ENCODE measurements at places on chromosomes 3 and 15.

GRCh38 chr3:61200270-61200669 is 51.0 kb downstream of the FHIT start:
- DNase-seq, result no peak

- DNase-seq, result no peak
Measured at GRCh38 chr15:29736744-29737020, 85.6 kb downstream of the TJP1 start.

GRCh38 chr3:4889896-4890295 is 89.3 kb upstream of the BHLHE40 start:
- no peak for DNase-seq

DNA sequence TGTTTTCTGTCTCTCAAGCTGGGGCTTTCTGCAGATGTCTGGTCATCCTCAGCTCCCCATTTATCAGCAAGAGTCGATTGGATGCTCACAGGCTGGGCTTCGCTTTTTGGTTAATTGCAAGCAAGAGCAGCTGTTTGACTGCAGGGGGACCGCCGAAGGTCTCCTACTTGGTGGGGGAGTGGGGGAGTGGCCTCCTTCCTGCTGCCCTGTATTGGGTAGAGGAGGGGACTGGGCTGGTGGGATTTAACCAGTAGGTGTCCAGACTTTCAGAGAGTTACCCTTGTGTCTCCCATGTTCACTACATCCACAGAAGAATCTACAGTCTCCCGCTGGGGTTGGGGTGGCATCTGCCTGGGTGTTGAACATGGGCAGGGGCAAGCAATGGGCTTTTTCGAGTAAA is 78.7 kb downstream of the PLXNA1 start:
- no peak for DNase-seq

DNA sequence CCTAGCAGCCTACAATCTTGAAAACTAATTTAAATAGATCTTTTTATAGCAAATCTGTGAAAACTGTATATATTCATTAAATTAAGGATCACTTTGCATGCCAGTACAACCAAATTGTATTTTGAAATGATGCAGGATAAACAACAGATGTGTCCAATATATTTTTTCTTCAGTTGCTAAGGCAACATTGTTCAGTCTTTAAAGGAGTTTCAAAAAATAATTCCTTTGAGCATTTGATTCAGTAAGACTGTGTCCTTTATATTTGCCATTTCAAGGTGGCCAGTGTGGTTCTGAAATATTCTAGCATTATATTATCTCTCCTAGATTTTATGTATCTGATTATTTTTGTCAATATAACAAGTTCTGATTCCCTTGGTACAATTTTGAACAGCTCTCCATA is 254.7 kb downstream of the PLOD2 start:
- no peak for DNase-seq

GRCh38 chr3:73094129-73094528 is 32.7 kb downstream of the EBLN2 start:
- no peak for DNase-seq

DNA sequence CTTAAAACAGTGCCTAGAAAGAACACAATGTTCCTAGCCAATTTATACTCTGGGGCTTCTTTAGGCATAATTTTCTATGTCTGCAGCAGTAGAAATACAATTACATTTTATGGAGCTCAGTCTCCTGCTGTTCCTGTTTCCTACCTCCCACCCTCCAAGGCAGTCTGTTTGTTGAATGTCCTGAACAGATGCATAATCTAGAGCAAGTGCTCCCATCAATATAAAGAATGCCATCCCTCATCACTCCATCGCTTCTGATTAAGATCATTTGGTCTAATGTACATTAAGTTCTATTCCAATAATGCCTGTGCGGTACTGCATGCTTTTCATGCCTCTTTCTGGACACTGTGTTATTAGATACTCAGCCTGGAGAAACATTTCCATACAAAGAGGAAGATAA is 869.8 kb upstream of the CFAP20DC start:
- no peak for DNase-seq

DNA sequence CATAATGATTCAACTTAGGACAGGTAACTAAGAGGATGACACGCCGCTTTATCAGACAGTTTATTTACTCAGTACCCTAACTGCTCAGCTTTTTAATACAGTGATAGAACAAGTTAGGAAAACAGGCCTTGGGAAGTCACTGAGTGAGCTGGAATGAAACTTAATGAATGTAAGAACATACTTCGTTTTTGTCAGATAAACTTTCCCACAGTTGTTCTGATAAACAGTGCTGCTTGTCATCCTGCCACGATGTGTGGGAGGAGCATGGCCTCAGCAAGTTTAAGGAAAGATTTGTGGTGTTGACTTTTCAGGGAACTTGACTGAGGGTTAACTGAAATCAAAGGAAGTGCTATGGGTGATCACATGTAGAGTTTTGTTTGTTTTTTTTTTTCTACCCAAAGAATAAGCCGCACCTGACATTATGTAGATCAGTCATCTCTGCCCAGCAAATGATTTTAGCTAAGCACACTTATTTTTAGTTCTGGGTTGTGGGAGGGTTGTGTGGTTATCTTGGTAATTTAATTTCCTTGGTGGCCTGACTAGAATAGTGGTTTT is 5.6 kb upstream of the P2RY14 start:
- DNase-seq, result no peak

GRCh38 chr3:150107429-150108175 is 136.9 kb upstream of the PFN2 start:
- no peak for DNase-seq

DNA sequence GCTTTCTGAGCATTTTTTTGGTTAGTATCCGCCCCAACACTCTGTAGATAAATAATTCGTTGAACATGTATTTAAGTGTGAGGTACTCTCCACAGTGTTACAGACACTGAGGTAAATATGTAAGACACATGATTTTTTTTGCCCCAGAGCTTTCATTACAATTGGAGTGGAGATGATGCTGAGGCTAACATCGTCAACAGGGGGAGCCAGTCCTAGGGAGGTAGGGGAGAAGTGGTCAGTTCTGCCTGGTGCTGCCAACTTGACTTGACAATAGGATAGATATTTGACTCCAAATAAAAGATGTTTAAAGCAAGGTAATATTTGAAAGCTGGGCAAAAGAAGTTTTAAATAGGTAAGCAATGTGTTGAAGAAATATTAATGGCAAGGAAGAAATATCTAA is 295.7 kb downstream of the UNC13C start:
- no peak for DNase-seq

GRCh38 chr3:72682936-72683452 is 165.3 kb downstream of the SHQ1 start:
- DNase-seq, result no peak

- no peak for DNase-seq
Measured at GRCh38 chr3:157428853-157429252, 7.8 kb upstream of the PTX3 start.

DNA sequence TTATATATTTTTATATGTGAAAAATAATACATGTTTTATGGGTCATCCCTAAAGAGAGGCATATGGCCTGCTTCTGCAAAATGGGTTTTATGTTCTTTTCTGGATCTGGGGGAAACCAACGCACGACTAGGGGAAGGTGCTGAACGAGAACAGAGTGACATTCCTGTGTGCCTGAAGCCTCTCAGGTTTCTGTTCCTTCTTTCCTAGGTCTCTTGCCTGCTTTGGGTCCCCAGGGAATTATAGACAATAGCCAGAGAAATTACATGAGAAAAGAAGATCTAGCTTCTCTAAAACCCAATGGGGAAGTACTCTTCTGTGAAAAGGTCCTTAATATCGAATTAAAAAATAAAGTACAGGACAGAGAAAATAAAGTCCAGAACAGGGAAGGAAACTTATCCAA is 66.5 kb downstream of the IGSF11 start:
- no peak for DNase-seq

DNA sequence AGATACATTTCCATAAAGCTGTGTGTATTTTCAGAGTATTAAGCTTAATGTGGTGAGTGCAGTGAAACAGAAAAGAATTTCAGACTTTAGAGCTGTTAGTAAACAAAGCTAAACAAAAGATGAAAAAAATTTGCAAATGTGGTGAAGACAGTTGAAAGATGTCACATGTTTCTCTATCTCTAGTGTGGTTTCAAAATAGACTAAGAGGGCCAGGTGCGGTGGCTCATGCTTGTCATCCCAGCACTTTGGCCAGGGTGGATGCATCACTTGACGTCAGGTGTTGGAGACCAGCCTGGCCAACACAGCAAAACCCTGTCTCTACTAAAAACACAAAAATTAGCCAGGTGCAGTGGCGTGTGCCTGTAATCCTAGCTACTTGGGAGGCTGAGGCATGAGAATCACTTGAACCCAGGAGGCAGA is 466.0 kb upstream of the NR2F2 start:
- DNase-seq, result no peak

DNA sequence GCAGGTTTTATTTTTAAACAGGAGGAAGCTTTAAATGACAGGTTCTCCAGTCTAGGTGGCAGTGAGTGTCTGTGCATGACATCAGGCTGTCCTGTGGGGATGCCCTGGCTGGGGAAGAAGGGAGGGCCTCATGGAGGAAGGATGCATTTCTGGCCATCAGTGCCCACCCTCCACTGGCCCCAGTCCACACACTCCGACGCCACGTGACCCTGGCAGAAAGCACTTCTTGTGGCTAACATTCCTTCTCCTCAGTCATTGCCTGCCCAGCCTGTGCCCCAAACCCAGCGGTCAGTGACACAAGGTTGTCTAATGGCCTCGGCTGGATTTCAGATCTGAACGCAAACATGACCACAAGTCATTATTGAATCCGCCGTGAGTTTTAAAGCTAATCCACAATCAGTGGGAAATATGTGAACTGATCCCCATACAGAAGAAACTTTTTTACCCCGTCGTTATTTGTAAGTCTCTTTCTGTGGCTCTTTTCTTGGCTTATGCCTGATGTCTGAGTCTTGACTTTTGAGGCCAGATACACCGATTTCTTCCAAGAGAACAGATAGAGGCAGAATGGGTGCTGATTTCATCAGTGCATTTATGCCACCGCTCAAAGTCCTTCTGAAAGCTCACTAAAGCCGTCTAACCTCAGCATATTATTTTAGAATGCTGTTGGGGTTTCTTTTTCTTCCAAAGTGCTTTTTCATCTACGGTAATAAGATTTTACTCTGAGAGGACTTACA is 17.3 kb upstream of the LRRK1 start:
- no peak for DNase-seq

GRCh38 chr3:134384963-134385362 is 10.7 kb upstream of the AMOTL2 start:
- no peak for DNase-seq

GRCh38 chr15:66253418-66254088 is at the start of gene MEGF11:
TSS of gene MEGF11 (minus strand) at chr15:66253750. CDS start at chr15:66128403, 125,347 bp downstream.
- DNase-seq, result no peak

GRCh38 chr3:68996356-68996995 is 17.0 kb downstream of the EOGT start:
- no peak for DNase-seq

DNA sequence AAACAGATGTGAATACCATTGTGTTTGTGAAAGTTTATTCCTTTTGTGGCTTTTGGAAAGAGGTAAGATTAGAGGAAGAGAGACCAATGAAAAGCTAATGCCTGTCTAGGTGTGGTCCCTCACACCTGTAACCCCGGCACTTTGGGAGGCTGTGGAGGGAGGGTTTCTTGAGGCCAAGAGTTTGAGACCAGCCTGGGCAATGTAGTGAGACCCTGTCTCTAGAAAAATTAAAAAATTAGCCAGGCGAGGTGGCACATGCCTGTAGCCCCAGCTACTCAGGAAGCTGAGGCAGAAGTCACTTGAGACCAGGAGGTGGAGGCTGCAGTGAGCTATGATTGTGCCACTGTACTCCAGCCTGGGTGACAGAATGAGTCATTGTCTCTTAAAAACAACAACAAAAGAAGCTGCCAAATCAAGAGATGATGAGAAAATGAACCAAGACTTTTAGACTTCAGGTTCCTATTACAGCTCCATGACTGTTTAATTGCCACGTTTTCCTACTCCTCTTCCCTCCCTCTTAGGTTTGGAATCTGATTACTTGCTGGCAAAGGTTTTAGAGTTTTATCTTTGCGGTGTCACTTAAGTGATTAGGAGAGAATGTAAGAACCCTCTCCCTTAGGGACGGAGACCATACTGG is 68.7 kb downstream of the CGNL1 start:
- DNase-seq, result no peak

Measured in activated CD4-positive, CD25-positive, alpha-beta regulatory T cell treated with anti-CD3 and anti-CD28 coated beads, Interleukin-2, amount 50 U/mL, for 16 hours (primary cell).